Activated CD4-positive, CD25-positive, alpha-beta regulatory T cell (primary cell): ENCODE measurements at places on chromosomes 11 and 22.

DNA sequence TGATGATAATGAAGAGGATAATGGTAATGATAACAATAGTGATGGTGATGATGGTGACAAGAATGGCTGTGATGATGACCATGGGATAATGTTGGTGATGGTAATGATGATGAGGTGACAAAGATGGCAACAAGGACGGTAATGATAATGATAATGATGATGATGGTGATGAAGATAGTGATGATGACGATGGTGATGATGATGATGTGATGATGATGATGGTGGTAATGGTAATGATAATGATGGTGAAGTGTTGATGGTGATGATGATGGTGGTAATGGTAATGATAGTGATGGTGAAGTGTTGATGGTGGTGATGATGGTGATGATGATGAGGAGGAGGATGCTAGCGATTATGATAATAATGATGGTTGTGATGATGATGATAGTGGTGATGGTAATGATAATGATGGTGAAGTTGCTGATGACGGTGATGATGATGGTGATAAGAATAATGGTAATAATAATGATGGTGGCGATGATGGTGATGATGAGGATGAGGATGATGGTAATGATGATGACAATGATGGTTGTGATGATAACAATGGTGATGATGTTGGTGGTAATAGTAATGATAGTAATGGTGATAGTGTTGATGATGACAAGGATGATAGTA, 54.7 kb upstream of the OPCML start:
- no peak for DNase-seq

DNA sequence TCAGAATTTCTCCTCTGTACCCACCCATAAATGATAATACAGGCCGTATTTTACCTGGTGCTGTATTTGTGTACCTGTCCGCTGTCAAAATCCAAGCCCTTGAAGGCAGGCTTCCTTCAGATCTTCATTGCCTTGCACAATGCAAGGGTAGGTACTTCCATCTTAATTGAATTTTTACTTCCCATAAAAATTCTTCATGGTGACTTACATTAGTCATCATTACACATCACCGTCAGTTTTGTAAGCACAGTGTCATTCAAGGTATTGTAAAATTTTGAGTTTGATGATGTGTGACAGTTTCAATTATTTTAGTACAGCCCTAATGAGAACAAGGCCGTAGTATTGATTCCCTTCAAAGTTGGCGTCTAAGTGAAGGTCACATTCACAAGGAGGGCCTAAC, 770 bp upstream of the TSG101 start:
- DNase-seq: no peak

DNA sequence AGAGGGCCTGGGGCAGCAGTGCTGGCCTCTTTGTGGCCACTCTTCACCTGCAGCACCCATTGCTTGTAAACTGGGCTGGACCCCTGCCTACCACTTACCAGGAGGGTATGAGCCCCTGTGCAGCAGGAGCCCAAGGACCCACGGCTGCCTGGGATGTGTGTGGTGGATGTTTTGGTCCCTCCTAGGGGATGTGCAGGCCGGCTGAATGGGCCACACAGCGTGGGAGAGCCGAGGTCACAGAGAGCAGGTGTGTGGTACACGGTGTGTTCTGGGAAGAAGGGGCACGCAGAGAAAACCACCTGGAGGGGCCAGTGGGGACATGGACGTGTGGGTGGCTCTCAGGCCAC, 19.3 kb upstream of the GNB1L start:
- no peak for DNase-seq

- DNase-seq: no peak
Observed at GRCh38 chr22:46792841-46793261, 30.4 kb downstream of the TBC1D22A start.

- no peak for DNase-seq
Observed at GRCh38 chr22:47074105-47074504, 311.7 kb downstream of the TBC1D22A start.
